ENCODE measurements at places on chromosomes 3 and 15.

- no peak for DNase-seq
Measured at GRCh38 chr15:94576889-94577533, 345.6 kb downstream of the MCTP2 start.

DNA sequence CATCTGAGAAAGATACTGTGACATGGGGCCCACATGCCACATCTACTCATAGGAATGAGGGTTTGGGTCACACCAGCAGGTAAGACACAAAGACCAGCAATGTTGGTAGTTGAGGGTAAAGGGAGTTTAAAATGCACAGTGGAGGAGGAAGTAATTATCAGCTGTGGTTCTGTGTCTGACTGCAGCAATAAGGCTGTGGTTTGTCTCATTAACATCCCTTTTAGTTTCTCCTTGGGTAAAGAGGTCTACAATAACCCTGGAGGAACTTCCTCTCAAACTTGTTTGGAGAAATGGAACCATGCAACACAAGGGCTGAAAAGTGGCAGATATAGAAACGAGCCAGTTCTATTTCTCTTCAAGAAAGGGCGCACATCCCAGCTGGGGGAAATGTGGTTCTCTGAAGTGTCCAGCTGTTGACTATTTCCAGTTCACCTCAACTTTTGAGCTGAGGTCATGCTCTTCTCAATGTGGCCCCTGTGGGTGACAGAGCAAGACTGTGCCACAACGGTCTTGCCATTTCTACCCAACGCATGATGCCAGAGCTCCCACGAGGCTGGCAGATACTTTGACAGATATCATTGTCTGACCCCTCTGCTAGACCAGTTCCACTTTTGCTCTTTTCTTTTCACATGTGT is 234.3 kb downstream of the SQOR start:
- DNase-seq, result no peak

- no peak for DNase-seq
Measured at GRCh38 chr3:65436580-65436979, 602.1 kb downstream of the MAGI1 start.

DNA sequence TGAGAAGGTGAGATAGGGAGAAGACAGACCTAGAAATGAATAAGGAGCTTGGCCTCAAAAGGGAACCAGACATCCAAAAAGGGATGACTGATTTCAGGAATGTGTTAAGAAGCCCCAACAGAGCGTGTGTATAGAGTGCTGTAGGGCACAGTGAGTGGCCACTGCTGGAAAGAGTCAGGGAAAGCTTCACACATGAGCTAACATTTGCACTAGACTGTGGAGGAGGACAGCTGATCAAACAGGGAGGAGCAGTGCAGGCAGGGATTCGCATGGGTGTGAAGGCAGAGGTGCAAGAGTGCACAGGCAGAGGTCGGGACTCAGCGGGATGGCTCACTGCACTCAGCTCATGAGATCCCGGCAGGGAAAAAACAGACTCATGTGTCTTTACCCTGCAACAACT is 61.8 kb downstream of the NPTN start:
- DNase-seq, result no peak

DNA sequence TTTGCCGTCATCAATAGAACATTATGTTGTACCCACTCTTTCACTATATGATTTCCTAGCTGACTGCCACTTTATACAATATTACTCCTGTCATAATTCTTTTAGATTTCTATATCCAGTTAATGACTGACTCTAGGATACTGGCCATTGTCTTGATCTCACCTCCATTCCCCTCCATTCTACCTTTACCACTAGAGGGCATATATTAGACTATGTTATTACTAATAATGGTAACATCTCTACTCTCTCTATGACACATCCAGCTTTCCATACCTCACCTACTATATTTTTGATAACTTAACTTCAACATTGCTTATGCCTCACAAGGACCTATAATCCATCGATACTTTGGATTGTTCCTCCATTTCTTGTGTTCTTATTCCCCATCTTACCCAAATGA is 31.4 kb upstream of the POU1F1 start:
- DNase-seq, result no peak

- no peak for DNase-seq
Measured at GRCh38 chr3:52124766-52125165, 29.5 kb downstream of the POC1A start.

Measured in inflammatory macrophage treated with lipopolysaccharide for 1 hour (primary cell).